NCI-H1105 treated with DMSO at 0.1 percent for 48 hours (cell line): ENCODE measurements at places on chromosomes 5 and 9.

- DNase-seq = no peak
Observed at GRCh38 chr9:69945671-69946141, 97.9 kb upstream of the MAMDC2 start.

DNA sequence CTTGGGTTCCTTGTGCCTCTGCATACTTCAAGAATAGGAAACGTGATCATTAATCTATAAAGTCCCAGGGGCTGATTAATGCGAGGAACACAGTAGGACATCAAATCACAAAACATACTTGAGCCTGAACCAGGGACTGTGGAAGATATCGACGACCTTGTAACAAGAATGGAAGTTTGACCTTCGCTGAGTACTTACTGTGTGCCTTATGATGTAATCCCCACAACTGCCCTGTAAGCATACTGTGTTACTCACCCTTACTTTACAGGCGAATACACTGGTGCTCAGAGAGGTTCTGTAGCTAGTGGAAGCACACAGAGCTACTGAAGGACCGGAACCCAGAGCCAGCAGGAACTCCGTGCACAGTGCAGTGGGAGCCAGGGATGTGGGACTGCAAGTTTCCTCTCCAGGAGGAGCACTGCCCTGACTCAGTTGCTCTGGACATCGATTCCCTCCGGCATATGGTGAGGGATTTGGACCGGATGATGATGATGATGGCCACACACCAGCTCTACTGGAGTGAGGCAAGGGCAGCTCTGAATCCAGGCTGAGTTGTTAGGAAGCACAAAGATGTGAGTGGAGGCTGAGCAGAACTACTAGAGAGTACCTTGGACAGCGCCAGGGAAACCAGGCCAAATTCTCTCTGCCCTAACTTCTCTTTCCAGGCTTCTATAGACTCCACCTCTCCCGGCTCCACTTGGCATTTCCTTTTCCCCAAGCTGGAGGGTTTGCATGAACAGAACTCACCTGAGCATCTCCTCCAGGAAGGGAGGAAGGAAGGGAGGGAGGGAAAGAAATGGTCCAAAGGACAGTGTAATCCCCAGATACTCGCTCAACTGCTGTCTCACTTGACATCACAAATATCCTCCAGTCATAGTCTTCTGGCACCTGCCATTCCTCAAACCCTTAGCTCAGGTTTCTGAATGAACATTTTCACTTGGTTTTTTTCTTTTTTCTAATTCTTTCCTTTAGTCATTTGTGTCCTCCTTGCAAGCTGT lies 1.5 kb upstream of the GABBR2 start:
- no peak for DNase-seq

DNA sequence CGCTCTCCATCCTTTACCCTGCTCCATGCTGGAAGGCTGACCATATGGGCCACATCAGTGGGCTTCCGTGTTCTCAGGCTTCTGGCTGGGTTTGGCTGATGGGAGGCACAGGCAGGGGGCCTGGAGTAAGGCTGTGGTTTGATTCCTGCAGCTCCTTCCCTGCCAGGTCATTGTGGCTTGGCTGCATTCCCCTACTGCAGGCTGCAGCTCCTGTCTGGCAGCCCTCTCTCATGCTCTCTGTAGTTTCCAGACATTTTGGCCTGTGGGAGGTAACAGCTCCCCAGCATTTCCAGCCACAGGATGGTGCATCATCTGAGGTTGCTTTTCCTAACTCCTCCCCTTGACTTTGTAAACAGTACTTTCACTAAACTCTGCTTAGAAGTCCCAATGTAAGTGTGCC lies 102.0 kb upstream of the PTPN3 start:
- no peak for DNase-seq

- no peak for DNase-seq
Observed at GRCh38 chr9:26260238-26260637, 582.0 kb upstream of the TUSC1 start.

- DNase-seq = no peak
Observed at GRCh38 chr9:110874963-110875674, 163.2 kb downstream of the LPAR1 start.

DNA sequence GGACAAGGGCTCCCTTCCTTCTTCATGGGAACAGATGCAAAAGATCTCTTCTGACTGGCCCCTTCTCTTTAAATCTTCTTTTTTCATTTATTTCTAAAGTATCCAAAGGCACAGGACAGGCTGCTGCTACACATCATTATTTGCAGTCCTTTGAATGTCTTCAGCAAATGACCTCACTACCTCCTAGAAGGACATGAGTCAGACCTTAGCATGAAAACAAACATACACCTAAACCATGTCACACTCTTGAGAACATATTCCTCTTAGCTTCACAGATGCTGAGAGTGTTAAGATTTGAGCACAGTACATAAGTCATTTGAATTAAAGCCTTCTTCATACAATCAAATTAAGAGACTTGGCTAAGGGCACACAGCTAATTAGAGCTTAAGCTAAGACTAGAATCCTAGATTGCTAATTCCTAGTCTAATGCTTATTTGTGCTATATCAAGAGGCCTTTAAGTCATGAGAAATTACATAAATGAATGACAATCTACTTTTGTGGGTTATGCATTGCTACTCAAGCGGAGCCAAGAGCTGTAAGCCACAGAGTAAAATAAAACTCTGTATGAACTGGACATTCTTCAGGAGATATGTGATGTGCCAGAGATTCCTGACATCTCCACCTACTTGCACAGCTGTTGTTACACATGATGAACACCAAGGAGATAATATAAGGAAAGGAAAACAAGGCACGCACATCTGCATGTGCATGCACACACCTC lies 109.1 kb upstream of the PTGER4 start:
- DNase-seq = no peak
